Renal cortex interstitium (tissue), 15 donors: ENCODE measurements at places on chromosomes 4 and X. TPM values are rescaled to one million over a fixed set of nuclear protein-coding genes. Genes with fewer than 3 reads are reported as not detected.

Gene ATP8A1
- 31.1 TPM for polyA plus RNA-seq

Gene COL4A6
- polyA plus RNA-seq, result 14.2 TPM

DNA sequence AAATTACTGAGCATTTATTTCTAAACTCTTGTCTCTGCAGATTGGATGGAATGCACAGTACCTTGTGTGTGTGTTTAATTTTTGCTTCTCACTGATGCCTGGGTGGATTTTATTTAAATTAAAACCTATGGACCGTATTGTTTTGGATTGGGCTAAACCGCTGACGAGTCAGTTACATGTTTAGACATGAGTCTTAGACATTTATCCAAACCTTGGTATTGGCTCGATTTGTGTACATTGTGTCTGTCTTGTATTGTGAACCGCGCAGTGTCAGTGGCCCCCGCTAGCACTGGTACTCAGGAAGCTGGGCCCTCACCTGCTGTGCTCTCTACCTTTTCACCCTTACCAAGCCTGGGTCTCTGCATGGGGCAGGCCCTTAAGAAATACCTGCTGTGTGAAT is 40.8 kb upstream of the TADA2B start:
- no peak for DNase-seq

- no peak for DNase-seq
These were observed 877 bp downstream of the GPRASP1 start for GRCh38 chrX:102652031-102652688.

DNA sequence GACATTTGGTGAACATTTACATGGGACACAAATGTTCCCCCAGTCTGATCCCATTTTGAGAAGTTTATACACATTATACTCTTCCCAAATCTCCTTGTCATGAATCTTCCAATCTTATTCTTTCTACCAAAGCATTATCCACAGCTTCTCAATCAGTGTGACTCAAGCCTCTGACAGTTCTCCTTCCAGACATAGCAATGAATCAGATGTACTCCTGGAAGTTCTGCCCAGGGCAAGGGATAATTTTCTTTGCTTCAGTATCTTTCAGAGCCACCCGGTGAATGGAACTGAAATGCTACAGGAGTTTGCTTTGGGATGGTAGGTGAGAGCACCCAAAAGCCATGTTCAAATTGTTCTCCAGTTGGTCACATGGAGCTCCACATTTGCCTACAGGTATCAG is 145.5 kb downstream of the ANXA5 start:
- no peak for DNase-seq

DNA sequence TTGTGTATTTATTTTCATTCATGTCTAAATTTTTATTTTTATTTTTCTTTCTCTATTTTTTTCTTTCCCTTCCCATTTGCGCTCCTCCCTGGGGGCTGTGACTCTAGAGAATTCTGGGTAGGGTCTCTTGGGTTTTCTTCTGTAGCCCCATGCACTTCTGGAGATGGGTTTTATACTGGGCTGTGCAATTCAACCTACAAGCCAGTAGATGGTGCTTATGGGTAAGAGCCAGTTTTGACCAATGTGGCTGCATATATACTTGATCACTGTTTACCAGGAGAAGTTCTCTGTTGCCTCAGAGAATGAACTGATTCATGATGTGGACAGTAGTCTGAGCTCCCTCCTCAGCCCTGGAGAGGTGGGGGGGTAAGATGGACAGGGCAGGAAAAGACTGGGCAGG is 614.6 kb downstream of the PCDH19 start:
- no peak for DNase-seq

DNA sequence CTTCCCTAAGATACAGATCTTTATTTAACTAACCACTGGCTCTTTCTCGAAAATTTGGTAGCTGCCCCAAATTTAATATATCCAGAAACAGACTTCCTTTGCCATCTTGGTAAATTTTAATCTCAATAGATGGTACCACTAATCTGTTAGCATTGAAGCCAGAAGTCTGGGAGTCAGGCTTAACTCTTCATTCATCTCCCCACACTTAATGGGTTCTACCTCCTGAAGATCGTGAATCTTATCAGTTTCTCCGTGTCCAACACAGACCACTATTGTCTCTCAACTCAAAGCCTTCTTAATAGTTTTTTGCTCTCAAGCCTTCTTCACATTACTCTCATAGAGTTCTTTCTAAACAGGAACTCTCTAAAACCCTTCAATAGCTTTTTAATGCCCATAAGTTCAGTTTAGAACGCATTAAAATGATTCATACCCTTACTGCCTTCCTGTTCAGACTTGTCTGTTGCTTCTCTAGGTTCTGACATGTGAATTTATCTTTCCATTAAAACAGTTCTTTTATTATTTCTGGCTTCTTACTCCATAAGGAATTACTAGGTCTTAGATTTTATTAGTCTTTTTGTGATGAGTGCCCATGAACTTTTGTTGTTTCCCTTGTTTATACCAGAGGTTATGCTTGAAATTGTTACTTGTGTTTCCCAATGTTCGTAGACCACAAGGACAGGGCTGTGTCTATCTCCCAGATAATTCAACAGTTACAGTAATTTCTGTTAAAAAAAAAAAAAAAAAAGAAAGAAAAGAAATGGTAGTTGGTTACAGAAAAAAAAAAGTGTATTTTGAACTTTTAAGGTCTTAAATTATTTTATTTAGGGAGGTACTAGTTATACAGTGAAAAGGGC is 54.7 kb downstream of the SMARCAD1 start:
- no peak for DNase-seq

- DNase-seq, result no peak
These were observed 2.0 kb downstream of the BCOR start for GRCh38 chrX:40095583-40096394.

DNA sequence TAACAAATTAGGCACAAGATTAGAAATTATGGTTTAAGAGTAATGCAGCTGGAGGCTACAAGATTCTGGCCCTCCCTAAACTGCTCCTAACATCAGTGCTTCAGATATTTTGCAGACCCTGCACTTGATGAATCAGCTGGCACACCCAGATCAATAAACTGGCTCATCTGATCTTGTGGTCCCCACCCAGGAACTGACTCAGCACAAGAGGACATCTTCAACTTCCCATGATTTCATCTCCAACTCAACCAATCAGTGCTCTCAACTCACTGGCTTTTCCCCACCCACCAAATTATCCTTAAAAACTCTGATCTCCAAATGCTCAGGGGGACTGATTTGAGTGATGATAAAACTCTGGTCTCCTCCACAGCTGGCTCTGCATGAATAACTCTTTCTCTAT is 21.7 kb upstream of the TMEM33 start:
- DNase-seq, result no peak
